ENCODE measurements at places on chromosomes 7 and 10.

- no peak for DNase-seq
Observed at GRCh38 chr10:27893358-27893954, 105.4 kb downstream of the ODAD2 start.

DNA sequence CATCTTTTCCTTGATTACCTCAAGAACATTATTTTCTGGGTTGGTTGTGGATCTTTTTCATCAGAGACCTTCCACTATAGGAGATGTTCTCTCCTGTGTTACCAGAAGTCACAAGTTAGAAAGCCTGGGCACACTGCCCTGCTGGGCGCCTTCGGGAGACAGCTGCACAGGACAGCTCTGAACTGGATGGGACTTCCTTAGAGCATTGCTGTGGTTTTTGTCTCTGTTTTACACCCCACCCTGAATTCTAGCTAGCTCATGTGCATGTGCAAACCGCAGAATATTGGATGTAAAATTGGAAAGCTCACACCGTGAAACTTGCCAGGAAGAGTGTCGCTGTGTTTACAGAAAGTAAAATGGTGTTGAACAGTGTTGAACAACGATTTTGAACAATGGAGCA is 54.4 kb upstream of the SEC61G start:
- no peak for DNase-seq

DNA sequence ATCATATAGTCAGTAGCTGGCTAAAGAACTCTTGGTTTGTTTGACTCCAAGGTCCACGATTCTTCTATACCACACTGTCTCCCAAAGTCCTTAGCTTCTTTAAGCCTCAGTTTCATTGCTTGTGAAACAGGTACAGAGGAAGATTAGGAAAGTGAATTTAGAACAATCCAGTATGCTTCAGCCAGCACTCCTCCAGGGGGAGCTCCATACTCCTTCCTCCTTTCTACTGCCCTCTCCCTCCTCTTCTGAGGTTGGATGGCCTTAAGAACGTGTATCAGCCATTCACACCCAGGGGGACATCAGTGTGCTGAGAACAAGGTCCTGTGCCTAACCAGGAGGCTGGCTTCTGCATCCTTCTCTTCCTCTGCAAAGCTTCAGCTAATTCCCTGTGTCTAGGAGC is 54.8 kb upstream of the CALD1 start:
- peak; percentile 40 for DNase-seq

DNA sequence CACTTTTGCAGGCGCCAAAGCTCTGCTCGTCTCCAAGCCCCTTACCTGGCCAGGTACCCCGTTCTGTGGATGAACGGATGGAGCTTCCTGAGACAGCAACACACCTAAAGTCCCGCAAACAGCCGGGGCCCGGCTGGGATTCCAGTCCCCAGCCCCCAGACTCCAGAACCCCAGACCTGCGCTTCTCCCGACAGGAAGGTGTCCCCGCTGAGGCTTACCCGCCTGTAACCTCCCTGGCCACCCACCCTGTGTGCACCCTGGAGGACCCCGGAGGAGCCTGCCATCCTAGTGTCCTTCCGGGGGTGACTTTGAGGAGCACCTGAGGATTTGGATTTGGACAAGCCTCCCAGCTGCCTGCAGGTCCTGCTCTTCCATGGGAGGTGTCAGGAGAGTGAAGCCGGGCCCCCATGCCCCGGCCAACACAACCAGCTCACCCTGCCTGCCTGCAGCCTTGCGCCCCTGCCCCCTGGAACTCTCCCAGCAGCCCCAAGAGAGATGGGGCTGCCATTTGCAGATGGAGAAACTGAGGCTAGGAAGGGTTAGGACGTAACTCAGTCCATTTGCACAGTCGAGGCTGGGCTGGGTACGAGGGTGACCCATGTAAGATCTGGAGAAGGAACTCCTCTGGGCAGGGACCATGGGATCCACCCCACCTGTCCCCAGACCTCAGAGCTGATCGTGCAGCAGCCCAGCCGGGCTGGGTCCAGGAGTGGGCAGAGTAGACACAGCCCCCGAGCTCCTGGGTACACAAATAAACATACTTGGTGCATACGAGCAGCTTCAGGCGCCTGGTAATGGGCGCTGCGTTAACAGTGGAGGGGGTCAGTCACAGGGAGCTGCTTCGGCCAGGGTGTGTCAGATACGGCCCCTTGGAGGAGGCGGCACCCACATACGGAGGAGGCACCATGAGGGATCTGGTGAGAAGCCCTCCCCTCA is 31.9 kb downstream of the UNCX start:
- DNase-seq, result no peak

DNA sequence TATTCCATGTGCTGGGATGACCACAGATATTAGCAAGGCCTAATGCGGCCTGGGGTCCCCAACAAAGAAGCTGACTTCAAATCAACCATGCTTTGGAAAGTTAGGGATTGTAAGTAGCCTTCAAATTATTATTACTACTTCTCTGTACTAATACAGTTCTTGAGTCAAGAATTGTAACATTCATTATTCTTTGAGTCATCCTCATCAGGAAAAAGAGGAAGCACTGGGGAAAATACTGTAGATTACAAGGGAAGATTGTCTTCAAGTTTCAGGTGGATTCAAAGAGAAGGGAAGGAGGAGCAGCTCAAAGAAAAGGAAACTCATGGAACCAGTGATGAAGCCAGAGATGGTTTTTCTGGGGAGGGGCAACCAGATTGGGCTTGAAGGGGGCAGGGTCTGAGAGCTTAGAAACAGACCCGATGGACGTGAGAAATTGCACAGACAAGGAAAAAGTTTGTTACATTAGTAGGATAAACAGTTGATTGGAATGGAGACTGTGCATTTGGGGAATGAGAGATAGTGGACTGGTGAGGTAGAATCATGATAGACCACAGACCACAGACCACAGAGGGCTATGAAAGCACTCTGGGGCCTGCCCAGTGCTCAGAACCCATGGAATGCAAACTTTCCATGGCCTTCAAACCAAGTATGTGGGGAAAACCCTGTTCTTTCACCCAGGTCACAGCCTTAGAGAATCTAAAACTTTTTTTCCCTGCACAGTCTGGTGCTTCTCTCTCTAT is 209.9 kb downstream of the ZNF365 start:
- no peak for DNase-seq

DNA sequence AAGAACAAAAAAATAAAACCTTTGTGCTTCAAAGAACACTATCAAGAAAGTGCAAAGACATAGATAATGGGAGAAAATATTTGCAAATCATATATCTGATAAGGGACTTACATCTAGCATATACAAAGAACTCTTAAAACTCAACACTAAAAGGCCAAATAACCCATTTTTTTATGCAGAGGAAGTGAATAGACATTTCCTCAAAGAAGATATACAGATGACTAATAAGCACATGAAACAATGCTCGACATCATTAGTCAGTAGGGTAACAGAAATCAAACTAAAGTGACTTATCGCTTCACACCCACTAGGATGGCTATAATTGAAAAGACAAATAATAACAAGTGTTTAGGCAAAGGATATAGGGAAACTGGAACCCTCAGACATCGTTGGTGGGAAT is 78.0 kb downstream of the MALSU1 start:
- DNase-seq, result no peak

DNA sequence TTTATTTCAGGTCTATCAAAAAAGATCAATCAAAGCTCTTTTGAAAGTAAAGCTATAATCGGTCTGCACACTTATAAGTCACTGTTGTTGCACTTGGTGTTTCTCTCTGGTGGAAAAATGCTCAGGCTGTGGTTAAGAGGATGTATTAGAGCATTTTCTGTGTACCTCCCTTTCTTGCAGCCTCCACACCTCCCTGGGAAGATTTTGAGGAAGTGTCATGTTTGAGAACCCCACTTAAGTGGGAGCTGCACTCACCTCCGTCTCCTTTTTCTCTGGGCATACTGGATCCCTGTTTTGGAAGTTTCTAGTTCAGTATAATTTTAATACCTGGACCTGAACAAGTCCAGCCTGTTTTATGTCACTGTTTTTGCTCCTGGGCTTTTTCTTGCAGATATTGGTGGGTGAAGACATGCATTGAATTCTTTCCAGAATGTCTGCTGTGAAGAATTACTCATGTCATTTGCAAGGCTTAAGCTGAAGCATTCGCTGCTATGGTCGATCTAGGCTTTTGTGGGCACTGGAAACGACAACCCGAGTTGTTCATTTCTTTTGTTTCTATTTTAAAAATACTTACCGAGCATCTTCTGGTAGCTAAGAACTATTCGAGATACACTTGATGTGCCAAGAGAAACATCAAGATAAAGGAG is 36.6 kb downstream of the TCF7L2 start:
- no peak for DNase-seq

GRCh38 chr7:9029681-9030530 is 596.5 kb downstream of the NXPH1 start:
- no peak for DNase-seq

DNA sequence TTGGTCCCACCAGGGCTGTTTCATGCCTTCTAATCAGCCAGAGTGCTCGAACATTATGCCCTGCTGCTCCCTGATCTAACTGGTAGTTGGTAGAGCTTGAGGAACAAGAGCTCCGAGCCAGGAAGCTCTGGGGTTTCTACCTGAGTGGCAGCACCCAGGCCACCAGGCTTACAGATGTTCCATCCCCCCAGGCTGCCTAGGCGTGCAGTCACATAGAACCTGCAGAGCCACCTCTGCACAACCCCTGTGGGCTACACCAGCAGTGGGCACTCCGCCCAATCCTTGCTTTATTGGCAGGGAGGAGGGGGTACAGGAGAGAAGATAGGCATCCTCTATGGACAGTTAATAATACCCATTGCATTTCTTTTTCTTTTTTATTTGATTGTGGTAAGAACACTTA is 21.8 kb downstream of the MAP3K8 start:
- no peak for DNase-seq

DNA sequence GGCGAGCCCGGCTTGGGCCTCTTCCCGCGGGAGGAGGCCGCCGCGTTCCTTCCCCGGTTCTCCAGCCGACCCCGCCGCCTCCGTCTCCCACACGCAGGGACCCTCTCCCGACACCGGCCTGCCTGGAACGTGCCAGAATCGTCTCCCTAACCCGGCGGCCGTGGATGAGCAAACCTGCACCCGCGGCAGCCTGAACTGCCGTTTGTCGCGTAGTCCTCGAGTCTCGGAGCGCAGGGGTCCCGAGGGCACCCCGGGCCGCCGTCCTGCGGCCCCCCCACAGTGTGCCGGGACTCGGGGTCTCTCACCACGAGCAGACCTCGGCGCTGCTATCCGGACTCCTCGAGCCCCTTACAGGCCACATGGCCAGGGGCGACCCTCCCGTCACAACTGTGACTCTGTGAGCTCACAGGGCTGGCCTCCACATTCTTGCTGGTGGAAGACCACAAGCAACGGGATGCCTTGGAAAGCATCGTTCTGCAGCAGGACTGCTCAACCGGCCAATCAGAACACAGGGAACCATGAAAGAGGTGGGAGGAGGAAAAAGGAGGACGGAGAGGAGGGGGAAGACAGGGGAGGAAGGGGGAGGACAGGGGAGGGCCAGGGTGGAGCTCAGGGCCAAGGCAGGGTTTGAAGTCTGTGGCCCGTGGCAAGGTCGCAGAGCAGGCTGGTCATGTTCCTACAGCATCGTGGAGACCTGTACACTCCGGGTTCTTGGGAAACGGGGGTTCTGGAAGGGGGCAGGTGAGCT is 276.9 kb downstream of the DNAJB6 start:
- DNase-seq, result no peak

GRCh38 chr7:100430493-100431285 is 1.1 kb downstream of the MEPCE start:
- peak; percentile 79 for DNase-seq

GRCh38 chr10:11933577-11934223 is 108.9 kb downstream of the UPF2 start:
- no peak for DNase-seq

DNA sequence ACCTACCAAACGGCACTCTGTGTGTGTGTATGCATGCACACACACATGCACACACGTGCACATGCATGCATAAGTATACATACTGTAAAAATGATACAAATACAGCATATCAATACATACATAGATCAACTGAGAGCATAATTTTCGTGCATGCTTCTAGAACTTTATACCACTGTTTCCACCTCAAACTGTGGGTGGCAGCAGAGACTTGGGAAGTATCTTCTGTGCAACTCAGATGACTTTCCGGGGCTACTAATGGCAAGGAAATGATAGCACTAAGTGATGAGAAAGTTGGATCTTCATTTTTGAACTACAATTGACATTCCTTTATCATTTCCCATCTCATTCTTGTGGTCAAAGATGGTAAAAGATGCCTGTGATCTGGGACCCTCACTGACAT is 570.7 kb downstream of the REEP3 start:
- peak; percentile 2 for DNase-seq

GRCh38 chr7:105325216-105325904 is 63.4 kb downstream of the SRPK2 start:
- no peak for DNase-seq

DNA sequence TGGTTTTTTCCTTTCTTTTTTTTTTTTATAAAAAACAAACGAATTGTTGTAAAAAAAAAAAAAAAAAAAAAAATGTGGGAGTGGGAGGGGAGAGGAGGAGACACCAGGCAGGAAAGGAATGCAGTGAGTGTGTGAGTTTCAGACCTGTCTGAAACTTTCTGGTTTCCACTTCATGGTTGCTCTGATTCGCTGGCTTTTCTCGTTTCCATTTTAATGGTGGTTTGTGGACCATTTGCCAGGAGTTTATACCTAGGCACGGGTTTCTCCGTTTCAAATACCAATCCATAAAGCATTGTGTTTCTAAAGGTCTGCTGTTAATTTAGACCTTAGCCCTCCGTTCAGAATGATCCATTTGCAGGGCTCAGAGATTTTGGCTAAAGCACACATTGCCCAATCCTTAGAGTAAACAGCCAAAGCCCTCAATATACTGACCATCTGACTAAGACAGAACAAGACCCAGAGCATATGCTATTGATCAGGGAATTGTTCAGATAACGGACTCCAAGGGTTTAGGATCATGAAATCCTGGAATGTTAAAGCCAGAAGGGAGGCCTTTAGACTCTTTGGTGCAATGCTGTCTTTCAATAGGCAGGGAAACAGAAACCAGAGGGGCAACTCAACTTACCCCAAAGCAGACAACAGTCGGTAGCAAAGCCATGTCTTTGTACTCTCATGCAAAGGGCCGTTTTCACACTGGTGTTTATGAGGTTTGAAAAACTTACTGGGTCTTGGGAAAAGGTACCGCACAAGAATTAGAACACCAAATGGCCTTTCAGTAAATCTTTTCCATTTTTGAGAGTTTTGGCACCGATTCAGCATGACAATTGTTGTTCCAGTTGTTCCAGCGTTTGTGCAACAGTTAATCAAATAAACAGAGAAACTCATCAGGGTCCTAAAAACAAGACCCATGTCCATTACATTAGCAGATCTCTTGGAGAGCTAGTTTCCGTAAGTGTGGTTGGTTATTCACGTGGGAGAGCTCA is 94.3 kb upstream of the AGBL3 start:
- DNase-seq, result no peak

Measured in erythroblast (primary cell).